Stimulated activated CD4-positive, alpha-beta T cell treated with anti-CD3 and anti-CD28 coated beads, TNF-alpha, amount 100 ng/mL, for 1 hour (primary cell): ENCODE measurements at places on chromosomes 3 and 15.

- DNase-seq: no peak
Observed at GRCh38 chr15:65032801-65033537, 3.5 kb upstream of the MTFMT start.

DNA sequence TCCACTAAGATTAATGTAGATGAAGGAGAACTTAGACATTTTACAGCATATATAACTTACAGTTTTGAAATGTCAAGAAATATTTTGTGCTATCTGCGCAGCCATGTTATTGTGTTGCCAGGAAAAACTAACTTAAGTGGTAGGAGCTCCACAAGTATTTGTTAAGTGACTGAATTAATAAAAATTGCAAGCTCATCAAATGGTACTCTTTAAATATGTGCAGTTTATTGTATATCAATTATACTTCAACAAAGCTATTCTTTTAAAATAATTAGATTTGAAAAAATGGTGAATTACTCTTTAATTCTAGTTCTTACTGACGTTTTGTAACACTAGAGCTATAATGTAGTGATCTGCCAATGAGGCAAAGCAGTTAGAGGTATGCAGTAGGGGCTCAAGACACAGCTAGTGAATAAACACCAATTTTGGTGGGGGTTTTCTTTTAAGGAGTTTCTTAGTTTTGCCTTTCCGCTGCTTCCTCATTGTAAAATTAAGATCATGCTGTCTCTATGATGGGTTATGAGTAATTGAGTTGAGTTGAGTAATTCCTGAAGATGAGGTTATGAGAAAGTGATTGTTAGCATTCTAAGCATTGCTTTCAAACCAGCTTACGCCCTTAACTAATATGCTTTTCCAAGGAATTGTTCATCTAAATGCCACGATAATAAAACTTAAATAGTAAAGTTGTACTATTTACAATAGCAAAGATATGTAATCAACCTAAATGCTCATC lies 10.9 kb upstream of the LXN start:
- DNase-seq: no peak

DNA sequence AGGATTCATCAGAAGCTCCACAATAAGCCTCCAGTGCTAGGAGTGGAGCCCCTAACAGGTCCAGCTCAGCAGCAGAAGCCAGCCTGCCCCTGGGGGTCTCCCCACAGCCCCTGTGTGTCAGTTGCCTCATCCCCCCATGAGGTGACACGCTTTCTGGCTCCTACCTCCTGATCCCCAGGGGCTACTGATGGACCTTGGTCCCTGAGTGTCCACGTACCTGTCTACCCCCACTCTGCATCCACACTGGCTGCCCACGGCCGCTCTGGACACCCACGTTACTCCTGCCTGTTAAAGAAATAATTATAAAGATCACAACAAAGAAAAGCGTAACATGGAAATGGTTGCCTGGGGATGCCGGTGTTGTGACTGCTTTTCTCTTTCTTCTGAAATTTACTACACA lies 143.1 kb downstream of the CHSY1 start:
- no peak for DNase-seq

- no peak for DNase-seq
Observed at GRCh38 chr3:139346771-139347170, 3.0 kb downstream of the MRPS22 start.

DNA sequence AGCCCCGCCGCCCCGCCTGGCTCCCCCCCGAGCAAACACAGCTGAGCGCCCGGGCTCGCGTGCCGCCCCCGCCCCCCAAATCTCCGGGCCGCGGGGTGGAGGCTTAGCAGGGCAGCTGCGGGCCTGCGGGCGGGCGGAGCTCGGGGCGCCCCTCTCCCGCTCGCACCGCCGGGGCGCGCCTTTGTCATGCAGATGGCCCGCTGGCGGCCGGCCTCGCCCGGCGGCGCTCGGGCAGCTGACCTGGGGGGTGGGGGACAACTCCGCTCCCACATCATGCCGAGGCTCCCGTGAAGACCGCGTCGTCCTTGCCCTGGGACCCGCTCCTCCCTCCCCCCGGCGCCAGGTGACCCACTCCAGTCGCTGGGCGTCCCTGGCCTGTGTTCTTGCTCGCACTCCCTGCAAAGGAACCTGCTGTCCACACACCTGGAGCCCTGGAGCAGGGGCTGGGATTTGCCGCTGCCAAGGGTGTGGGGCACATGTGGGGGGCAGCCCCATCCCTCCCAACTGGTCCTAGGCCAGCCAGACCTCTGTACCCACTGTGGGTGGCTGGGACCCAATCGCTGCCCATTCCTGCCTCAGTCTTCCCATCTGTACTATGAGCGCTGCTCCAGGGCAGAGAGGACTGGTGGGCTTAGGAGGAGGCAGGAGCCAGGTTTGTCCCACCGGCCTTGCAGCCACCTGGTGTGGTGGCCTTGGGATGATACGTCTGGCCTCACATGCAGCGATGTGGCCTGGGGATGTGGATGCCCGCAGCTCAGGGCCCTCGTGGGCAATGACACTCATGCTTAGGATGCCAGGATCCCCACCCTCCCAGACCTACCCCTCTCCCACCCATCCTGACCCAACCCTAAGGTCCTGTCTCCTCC lies 33.5 kb downstream of the DNAJB8 start:
- no peak for DNase-seq

- DNase-seq: no peak
Observed at GRCh38 chr3:130950124-130950523, 56.2 kb downstream of the ATP2C1 start.

- no peak for DNase-seq
Observed at GRCh38 chr3:25291481-25291905, 136.6 kb upstream of the RARB start.

- DNase-seq: no peak
Observed at GRCh38 chr3:194880940-194881925, 195.6 kb downstream of the FAM43A start.

DNA sequence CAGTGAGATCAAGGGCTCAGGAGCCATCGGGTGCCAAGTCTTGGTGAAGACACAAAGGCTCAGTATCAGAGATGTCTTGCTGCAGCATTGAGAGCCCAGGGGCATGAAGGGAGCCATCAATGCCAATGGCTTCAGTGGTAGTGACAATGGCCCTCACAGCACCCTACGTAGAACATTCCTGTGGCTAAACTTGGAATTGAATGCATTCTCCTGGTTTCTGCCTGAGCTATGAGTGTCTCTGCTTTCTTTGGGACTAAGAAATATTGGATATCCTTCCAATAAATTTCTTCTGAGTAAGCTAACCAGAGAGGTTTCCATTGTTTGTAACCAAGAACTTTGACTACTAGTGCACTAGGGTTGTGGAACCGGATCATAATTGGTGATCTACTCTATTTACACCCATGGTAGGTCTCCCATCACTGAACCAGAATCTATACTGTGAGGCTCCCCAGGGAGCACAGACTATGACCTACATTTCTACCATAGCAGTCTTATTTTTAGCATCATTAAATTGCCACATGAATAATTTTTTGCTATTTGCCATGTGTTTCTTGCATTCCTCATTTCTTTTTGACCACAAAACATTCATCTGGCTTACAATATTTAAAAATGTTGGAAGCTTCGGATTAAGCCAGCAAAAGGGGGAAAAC lies 31.6 kb upstream of the PDZRN3 start:
- no peak for DNase-seq
